K562 (cell line): ENCODE measurements at places on chromosomes 5 and 9.

DNA sequence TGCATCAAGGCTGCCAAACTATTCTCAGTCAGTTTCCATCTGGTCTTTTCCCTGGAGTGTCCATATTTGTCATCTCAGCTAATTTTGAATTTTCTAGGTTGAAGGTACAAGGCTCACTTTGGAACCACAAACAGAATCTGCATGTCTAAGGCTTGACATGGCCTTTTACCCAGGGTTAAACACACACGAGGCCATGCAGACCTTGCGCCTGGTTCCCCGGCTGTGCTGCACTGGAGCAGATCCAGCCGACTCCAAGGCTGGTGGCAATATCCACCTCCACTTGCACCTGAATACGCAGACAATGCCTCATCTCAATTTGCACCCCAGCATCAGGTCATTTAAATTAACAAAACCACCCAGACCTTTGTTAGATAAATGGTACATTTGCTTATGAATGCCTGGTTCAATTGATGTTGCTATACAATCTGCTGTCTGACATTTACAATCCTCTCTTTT, 276.2 kb downstream of the HSPA4 start:
- DNase-seq, result no peak

GRCh38 chr5:119275146-119275545, 80.7 kb upstream of the TNFAIP8 start:
- no peak for DNase-seq

- no peak for DNase-seq
These were observed 4.2 kb upstream of the SCGB3A1 start for GRCh38 chr5:180595381-180596114.

DNA sequence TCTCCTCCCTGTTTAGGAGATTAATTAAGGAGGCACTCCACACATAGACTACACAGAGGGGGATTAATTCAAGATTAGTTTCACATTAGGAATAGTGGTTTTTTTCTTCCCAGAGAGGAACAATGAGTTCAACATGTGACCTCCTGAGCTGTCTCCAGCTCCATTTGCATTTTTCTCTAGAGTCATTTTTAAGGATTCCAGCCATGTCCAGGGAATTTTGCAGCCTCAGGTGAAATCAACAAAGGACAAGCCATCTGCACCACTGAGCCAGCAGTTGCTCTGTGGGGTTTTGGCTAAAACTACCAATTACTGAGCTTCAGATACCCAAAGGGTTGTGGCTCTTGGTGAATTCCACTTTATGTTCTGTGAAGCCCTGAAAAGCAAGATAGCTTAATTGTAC, 258.5 kb upstream of the PPP1R2B start:
- DNase-seq, result no peak

GRCh38 chr9:136243631-136244030, 2.0 kb downstream of the QSOX2 start:
- no peak for DNase-seq

GRCh38 chr9:105978826-105979225, 284.5 kb downstream of the TMEM38B start:
- DNase-seq, result no peak

- DNase-seq, result no peak
These were observed 407.4 kb downstream of the DTWD2 start for GRCh38 chr5:118580949-118581348.

- no peak for DNase-seq
These were observed 21.6 kb downstream of the NCS1 start for GRCh38 chr9:130193531-130194377.

DNA sequence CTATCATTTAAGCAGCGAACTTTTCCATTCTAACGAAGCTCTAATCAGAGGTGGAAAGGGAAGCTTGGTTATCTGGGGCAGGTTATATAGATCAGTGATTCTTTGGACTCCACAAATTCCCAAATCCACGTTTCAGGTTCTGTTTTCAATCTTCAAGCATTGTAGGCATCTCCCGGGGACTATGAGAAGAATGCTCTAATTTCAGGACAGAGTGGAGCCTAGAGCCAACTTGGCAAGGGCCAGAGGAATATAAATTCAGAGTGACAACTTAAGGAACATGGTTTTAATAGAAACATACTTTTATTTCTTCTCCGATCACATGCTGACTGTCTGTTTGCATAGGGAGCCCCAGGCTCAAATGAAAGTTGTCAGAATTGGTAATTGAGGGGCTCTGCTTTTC, 514.0 kb upstream of the KLF4 start:
- DNase-seq, result no peak

GRCh38 chr5:100775533-100775855, 127.6 kb downstream of the ST8SIA4 start:
- DNase-seq, result no peak

DNA sequence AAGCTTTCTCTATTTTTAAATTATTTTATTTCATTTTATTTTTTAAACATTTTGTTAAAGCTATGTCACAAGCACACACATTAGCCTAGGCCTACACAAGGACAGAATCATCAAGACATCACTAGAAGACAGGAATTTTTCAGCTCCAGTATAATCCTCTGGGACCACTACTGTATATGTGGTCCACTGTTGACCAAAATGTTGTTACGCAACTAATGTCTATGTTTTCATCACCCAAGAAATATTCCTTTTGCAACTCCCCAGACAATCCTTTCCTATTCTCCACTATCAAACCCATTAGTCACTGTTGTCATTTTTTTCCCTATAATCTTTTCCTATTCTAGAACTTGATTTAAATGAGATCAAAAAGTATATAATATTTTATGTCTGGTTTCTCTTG, 2371.7 kb upstream of the C9orf72 start:
- no peak for DNase-seq

DNA sequence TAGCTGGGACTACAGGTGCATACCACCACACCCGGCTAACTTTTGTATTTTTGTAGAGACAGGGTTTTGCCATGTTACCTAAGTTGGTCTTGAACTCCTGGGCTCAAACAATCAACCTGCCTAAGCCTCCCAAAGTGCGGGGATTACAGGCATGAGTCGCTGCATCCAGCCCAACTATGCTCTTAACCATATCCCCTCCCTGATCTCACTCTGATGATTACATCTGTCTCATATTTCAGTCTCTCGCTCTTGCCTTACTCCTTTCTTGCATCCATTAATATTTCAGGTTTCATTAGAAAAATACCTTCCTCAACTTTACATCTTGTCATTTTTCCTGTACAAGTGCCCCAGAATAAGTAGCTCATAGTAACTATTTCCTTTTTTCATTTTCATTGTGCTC, 61.0 kb upstream of the BASP1 start:
- DNase-seq, result no peak

DNA sequence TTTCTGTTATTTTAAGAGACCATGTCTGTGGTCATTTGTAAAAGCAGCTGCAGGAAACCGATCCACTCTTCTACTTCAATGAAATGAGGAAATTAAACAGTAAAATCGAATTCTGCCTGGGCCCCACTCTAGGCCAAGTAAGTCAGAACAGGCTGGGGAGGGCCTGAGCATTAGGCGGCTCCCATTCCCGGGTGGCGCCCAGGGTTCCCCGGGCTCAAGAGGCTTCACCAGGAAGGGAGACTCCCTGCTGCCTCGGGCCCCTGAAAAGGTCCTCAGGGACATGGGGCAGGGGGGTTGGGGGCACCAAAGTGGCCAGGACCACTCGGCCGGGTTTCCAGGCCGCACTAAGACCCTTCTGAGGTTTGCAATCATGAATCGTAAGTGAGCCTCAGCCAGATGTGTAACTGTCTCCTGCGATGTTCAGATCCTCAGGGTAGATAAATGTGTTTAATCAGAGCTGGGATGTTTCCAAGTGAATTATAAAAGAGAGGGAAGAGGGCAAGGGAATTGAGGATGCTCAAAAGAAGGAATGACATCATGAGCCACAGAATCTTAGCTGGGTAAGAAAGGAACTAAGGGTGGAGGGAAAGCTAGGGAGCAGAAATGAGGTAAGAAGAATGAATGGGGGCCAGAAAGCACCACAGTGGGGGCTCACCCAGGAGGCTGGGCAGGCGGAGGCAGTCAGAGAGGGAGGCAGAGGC, 24.6 kb downstream of the MED10 start:
- no peak for DNase-seq

GRCh38 chr5:125834438-125835115, 588.6 kb upstream of the GRAMD2B start:
- no peak for DNase-seq

DNA sequence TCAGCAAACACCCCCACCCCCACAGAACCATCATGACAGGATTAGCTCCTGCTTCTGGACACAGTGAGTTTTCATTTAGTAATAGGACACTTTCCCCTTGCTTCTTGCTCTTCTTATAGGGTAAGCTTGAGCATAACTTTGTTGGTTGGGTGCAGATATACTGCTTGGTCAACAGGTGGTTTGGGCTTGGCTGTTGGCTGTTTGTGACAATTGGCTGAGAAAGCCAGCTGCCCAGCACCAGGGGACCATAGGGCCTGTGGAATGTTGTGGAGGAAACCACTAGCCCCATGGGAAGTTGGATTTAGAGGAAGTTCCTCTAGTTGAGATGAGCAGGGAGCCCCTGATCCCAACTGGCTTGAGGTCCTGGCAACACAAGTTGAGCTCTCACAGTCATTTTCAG, 30.5 kb downstream of the PPP3R2 start:
- DNase-seq, result no peak

DNA sequence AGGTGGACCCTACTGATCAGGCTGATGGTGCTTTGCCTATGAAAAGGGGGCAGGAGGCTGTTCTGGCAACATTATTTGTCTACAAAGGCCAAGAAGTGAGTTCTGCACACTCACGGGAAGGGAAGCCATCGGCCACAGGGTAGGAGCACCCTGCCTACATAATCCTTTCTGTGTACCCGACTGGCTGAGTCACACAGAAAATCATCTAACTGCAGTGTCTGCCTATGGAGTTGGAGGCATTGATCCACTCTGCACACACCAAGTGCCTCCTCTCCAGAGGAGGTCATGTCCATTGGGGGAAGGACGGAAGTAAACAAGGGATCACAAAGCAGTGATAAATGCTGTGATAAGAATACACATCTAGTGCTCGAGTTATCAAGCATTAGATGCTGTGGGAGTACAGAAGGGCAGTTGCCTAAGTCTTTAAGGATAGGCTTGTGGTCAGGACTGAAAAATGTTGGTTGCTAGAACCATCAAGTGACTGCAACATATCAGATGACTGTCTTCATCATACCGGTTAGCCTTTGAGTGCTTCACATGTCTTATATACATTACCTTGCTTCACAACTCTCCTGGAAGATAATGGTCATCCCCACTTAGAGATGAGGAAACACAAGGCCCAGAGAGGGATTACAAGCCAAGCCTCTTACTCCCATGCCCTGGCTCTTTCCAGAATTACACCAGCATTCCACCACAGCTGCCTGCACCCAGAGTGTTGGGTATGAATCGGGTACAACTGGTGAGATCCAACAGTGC, 1.3 kb upstream of the SLC2A8 start:
- no peak for DNase-seq

- DNase-seq, result no peak
These were observed 154.2 kb upstream of the HMHB1 start for GRCh38 chr5:143657647-143658285.

GRCh38 chr5:169561893-169562292, 21.7 kb upstream of the SPDL1 start:
- DNase-seq, result no peak

GRCh38 chr5:172911628-172911880, 47.7 kb upstream of the RPL26L1 start:
- DNase-seq, result no peak

GRCh38 chr9:135219676-135220600, 132.5 kb downstream of the OLFM1 start:
- no peak for DNase-seq

- no peak for DNase-seq
These were observed 69.8 kb upstream of the PLPP6 start for GRCh38 chr9:4592295-4592694.

GRCh38 chr5:159442206-159442850, 112.0 kb upstream of the IL12B start:
- no peak for DNase-seq

- no peak for DNase-seq
These were observed 14.6 kb upstream of the PPP2CA start for GRCh38 chr5:134240421-134240962.

DNA sequence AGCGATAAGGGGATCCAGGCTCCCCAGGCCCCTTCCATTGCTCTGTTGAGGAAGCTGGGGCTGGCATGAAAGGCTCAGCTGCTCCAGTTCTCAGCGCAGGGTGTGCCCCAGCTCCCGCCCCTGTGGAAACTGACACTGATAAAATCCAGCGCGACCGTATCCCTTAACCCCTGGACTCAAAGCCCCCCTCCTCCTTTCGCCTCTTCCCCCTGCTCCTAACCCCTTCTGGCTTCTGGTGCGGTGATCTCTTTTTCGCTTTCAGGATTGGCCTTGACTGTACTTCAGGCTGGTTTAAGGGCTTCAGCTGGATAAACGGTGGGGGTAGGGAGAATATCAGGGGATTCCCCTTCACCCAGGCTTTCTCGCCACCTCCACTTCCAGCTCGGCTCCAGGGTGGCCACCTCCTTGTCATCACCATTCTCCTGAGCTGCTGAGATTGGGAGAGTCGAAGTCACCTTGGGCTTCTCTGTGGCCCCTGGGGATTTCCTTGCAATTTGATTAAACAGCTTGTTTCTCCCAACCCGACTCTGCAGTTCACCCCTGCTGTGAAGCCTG, 843 bp downstream of the BSPRY start:
- no peak for DNase-seq

GRCh38 chr9:115191667-115192066, 73.7 kb upstream of the TNC start:
- no peak for DNase-seq

DNA sequence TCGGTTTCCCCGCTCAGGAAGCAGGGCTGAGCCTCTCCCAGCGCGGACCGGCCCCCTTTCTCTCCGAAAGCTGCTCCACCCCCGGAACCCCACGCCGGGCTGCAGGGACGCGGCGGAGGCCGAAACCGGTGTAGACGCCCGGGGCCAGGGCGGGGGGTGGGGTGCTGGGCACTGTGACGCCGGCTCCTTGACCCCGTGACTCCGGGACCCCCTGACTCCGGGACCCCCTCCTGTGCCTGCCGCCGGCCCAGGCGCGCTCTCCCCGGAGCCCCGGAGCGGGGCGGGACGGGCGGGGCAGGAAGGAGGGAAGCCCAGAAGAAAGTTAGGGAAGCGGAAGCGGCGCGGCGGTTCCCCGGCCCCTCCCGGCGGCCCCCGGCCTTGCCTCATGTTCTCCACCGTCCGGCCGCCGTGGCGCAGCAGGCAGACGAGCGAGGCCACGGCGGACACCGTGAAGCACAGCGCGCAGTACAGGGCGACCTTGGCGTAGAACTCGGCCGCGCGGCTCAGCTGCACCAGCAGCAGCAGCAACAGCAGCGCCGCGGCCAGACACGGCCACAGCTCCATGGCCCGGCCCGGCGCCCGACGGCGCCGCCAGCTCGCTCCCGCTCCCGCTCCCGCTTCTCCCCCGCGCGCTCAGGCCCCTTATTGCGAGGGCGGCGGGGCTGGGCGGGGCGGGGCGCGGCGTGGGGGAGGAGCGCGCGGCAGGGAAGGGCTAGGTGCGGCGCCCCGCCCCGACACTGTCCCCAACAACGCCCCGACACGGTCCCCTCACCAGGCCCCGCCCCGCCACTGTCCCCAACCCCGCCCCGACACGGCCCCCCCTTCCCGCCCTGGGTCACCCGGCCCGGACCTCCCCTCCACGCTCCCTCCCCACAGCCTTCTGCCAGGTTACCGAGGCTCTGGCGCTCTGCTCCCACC, at the start of gene AGPAT2:
Gene AGPAT2, minus strand, starts transcription at position 664 of the 918 bp plus-strand sequence. Its CDS starts 100 bp downstream, at position 564.
- peak; percentile 99 for DNase-seq

GRCh38 chr9:114223564-114224246, 68.4 kb downstream of the COL27A1 start:
- DNase-seq, result peak; percentile 29
